ENCODE measurements at places on chromosomes 3 and 15.

DNA sequence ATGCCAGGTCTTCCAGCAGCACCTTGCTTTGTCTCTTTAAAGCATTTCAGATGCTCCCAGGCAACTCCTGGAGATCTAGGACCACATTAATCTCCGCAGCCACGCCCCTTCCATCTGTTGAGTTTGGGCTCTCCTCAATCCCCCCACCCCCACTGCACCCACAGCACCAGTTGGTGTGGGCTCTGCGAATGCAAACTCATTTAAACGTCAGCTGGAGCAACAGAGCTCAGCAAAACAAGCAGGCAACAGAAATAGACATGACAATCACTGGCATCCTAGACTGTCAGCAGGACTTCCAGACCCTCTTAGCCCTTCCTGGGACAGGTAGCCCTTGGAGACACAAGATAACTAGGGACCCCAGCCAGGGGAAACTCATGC, 106.9 kb downstream of the LSM3 start:
- DNase-seq = no peak

DNA sequence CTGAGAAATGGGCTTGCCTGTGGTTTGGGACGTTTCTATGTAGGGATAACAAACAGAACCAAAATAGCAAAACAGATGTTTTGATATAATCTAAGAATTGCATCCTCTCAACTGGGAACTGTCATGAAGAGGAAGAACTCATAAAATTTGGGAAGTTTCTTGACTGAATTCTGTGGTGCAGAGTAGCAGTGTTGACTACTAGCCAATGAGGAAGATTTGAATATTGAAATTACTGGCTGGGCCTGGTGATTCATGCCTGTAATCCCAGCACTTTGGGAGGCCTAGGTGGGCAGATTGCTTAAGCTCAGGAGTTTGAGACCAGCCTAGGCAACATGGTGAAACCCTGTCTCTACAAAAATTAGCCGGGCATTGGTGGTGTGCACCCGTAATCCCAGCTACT, 42.2 kb downstream of the ZNF609 start:
- no peak for DNase-seq

DNA sequence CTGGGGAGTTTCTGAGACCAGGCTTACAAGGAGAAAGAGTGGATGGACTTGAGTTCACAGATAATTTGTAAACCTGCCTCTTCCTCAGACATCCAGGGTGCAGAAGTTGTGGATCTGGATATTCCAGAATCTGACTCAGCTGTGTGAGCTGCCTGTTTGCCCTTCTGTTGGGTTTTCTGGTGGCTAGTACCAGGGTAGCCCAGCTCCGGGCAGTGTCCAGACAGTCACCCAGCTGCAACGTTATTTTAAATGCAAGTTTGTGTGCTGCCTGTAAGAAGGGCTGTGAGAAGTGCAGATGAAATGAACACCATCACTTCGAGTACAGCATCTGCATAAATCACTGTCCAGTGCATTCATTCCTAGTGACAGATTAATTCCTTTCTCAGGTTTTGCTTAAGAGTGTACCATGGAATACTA, 1053.0 kb downstream of the TUSC7 start:
- DNase-seq = no peak

GRCh38 chr15:77658304-77658703, 25.6 kb upstream of the LINGO1 start:
- no peak for DNase-seq

- DNase-seq = no peak
Observed at GRCh38 chr3:143991713-143992112, 20.1 kb downstream of the DIPK2A start.

DNA sequence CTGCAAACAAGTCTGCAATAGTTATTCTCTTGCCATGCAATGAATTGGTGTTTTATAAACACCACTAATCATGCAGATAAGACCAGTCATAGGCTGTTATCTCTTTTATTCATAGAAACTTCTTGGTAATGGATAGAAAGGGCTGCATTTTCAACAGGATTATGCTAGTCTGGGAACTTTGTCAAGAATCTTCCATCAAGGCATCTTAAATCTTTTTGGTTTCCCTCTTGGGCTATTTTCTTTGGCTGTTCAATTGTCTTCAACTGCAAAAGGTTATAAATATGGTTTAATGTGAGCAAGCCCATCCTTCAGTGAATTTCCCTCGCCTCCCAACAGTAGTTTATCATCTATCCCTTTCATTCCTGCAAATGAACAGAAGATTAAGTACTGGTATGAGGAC, 59.0 kb upstream of the MINAR1 start:
- DNase-seq = no peak

GRCh38 chr3:14366248-14366647, 36.2 kb upstream of the SLC6A6 start:
- DNase-seq = no peak

GRCh38 chr3:116033516-116033915, 410.2 kb downstream of the GAP43 start:
- DNase-seq = no peak

GRCh38 chr3:194505791-194506415, 19.1 kb upstream of the ATP13A3 start:
- DNase-seq = no peak

DNA sequence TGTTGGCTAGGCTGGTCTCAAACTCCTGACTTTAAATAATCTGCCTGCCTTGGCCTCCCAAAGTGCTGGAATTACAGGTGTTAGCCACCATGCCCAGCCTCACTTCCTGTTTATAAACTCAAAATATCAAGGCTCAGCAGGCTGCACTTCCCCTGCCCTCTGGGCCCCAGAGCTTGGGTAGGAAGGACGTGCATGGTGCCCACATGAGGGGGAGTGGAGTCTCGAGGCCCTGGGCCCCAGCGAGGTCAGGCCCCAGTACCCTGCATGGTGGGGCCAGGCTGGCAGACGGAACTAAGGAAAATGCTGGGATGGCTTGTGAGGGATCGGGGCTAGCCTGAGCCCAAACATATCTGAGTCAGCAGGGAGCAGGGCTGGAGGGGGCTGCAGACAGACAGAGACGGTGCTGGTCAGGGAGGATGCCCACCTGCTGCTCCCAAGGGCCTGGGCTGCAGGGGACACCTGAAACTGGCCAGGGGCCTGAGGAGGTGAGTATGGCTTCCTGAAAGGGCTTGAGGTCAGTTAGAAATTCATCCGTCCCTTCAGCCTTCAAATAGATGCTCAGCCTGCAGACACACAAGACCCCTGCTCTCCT, 5.1 kb downstream of the SPTBN5 start:
- DNase-seq = no peak

DNA sequence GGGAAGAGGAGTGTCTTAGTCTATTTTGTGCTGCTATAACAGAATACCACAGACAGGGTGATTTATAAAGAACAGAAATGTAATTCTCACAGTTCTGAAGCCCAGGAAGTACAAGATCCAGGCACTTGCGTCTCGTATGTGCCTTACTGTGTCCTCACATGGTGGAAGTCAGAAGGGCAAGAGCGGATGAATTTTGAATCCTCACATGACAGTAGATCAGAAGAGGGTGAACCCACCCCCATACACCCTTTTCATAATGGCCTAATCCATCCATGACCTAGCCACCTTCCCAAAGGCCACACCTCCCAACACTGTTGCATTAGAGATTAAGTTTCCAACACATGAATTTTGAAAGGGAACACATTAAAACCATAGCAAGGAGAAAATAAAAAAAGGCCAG, 18.7 kb upstream of the ANXA2 start:
- DNase-seq = no peak

DNA sequence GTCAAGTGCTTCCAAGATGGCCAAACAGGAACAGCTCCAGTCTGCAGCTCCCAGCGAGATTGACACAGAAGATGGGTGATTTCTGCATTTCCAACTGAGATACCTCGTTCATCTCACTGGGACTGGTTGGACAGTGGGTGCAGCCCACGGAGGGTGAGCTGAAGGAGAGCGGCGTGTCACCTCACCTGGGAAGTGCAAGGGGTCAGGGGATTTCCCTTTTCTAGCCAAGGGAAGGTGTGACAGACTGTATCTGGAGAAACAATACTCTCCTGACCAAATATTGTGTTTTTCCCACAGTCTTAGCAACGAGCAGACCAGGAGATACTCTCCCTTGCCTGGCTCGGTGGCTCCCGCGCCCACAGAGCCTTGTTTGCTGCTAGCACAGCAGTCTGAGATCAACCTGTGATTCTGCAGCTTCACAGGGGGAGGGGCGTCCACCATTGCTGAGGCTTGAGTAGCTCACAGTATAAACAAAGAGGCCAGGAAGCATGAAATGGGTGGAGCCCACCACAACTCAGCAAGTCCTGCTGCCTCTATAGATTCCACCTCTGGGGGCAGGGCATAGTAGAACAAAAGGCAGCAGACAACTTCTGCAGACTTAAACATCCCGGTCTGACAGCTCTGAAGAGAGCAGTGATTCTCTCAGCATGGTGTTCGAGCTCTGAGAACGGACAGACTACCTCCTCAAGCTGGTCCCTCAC, 293.5 kb upstream of the SUCLG2 start:
- DNase-seq = peak; percentile 26

- DNase-seq = no peak
Observed at GRCh38 chr15:74786551-74787165, 4.8 kb downstream of the CSK start.
